Immature natural killer cell (primary cell): ENCODE measurements at places on chromosomes 3 and 15. TPM values are rescaled to one million over a fixed set of nuclear protein-coding genes. Genes with fewer than 3 reads are reported as not detected.

Gene AHSG
- polyA plus RNA-seq = not detected

DNA sequence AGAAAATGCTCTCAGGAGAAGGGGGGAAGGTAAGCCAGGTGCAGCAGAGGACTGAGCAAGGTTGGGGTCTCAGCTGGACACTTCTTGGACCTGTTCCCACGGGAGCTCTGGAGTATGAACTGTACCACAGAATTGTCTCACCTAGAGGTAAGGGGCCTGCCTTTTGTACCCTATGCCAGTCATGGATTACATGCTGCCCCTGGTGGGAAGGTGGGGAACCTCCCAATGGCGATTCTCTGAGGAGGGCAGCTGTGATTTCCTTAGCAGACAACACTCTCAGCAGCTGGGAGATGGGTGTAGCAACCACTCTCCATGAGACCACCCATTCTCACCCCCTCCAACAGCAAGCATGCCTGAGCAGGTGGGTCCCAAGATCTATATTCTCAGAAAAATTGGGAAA lies 329.4 kb upstream of the CTNNB1 start:
- H3K4me3 ChIP-seq = no peak overlapping the region
- H3K27ac ChIP-seq = no peak overlapping the region
- peaks cover 4% of the 10 kb centered on the region for H3K27me3 ChIP-seq

Gene PLAAT1
- not detected for polyA plus RNA-seq

DNA sequence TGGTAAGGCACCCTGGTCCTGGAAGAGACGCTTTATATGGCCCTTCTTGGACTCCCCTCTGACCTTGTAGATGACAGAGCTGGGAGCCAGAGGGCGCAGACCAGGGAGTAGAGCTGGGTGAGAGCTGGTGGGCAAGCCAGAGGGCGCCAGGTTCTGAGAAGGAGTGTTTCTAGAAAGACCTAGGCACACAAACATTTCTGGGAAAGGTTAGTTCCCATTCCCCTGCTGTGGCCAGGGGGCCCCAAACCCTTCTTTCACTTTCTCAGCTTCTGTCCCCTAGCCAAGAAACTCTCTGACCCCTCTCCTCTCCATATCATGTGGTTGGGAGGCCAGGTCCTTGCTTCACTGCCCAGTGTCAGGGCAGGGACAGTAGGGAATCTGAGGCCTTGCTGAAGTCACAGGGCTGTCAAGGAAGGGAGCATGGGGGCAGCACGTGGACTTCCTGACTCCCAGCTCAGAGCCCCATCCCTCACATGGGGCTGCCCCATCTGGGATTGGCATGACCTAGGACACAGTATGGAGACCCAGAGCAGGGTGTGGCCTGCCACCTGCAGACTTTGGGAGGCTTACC lies 3.6 kb downstream of the HEMK1 start:
- H3K4me3 ChIP-seq = peak overlapping the region; percentile 79
- peaks cover 4% of the 10 kb centered on the region for H3K36me3 ChIP-seq
- no peak for DNase-seq
- H3K27ac ChIP-seq = peak overlapping the region; percentile 81
- peaks cover 2% of the 10 kb centered on the region for H3K27me3 ChIP-seq

DNA sequence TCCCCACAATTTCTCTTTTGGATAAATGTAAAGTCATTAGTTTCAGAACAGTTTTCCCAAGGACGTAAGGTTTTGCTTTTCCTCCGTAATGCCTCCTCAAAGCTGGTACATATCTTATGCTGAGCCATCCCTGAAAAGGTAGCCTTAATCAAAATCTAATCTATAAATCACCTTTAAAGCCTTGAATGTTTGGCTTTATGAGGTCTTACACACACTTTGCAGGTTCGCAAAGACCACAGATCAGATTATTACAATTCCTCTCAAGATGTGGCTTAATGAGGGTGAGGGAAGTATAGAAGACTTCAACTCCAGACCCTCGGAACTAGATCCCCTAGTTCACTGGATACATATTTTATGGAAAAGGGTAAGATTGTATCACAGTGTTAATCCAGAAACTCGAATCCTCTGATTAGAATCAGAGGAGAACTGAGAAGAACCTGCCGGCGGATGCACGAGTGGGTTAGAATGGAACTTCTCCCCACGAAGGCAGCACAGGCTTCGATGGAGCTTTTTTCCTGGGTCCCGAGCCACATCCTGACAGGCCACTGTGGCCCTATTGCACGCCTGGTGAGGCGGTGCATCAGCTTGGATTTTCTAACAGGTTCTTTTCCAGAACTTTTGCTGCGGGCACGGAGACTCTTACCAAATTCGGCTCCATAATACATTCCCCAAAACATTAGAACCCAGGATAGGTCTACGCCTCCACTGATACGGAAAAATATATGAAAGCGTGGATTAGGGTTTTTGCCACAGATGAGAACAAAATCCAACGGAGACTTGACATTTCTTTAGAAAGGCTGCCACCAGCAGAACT lies 1.2 kb downstream of the CTXND1 start:
- no peak overlapping the region for H3K27ac ChIP-seq
- H3K4me1 ChIP-seq = peaks cover 4% of the 10 kb centered on the region
- H3K27me3 ChIP-seq = peaks cover 28% of the 10 kb centered on the region
- no peak for DNase-seq
- H3K4me3 ChIP-seq = no peak overlapping the region

Gene DPPA2
- not detected for polyA plus RNA-seq

Gene GPR87
- polyA plus RNA-seq = not detected

DNA sequence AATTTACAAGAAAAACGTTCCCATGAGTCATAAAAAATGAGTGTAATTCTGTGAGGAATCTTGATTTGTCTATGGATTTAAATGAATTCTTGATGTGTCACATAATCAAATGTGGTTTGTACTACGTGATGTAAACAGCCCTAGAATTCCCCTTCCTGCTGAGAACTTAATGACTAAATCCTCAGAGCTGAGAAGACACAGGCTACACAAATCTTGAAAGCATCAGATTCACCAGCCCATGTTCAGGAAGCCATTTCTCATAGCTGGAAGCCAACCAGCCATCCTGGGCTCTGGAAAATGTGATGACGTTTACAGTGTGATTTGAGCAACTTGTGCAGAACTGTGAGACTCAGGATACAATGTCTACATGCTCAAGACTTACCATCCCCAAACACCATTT lies 193.7 kb upstream of the MME start:
- no peak overlapping the region for H3K4me3 ChIP-seq
- no peak for DNase-seq
- H3K36me3 ChIP-seq = peaks cover 3% of the 10 kb centered on the region

Gene SI
- not detected for polyA plus RNA-seq

Gene CMTM6
- polyA plus RNA-seq = 92.6 TPM

DNA sequence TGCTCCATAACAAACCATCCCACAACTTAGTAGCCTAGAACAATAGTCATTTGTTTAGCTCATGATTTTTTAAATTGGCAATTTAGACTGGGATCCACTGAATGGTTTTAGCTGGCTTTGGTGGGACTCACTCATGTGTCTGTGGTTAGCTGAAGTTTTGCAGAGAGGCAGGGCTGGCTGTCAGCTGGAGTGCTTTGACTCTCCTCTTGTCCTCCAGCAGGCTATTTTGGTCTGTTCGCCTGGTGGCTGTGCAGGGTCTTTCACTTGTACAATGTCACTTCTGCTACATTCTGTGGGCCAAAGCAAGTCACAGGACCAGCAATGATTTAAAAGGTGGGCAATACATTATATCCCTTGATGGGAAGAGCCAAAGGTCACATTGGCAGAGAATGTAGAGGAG lies 1146.5 kb downstream of the ROBO2 start:
- peaks cover 2% of the 10 kb centered on the region for H3K27me3 ChIP-seq
- no peak overlapping the region for H3K4me3 ChIP-seq
- no peaks in the 10 kb centered on the region for H3K36me3 ChIP-seq
- H3K27ac ChIP-seq = no peak overlapping the region

DNA sequence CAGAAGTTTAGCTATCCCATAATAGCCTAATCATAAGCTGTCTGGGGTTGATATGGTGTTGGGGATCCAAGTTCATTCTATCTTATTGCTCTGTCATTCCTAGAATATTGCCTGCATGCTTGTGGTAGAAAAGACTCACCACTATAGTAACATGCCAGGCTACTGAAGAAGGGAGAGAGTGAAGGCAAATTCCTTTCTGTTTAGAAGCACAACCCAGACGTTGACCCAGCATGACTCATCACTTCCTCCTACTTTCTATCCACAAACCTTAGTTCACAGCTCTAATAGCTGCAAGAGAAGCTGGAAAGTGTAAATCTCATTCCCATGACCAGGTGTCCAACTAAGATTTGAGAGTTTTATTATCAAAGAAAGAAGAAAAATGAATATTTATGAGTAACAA lies 57.8 kb upstream of the NMD3 start:
- no peak overlapping the region for H3K4me3 ChIP-seq
- no peaks in the 10 kb centered on the region for H3K4me1 ChIP-seq
- H3K27me3 ChIP-seq = peaks cover 3% of the 10 kb centered on the region
- no peaks in the 10 kb centered on the region for H3K36me3 ChIP-seq
- no peak overlapping the region for H3K27ac ChIP-seq

- H3K4me1 ChIP-seq = peaks cover 2% of the 10 kb centered on the region
- no peak for DNase-seq
- H3K27ac ChIP-seq = no peak overlapping the region
- H3K4me3 ChIP-seq = no peak overlapping the region
Observed at GRCh38 chr3:127177226-127177625, 15.7 kb upstream of the PRR23E start.

DNA sequence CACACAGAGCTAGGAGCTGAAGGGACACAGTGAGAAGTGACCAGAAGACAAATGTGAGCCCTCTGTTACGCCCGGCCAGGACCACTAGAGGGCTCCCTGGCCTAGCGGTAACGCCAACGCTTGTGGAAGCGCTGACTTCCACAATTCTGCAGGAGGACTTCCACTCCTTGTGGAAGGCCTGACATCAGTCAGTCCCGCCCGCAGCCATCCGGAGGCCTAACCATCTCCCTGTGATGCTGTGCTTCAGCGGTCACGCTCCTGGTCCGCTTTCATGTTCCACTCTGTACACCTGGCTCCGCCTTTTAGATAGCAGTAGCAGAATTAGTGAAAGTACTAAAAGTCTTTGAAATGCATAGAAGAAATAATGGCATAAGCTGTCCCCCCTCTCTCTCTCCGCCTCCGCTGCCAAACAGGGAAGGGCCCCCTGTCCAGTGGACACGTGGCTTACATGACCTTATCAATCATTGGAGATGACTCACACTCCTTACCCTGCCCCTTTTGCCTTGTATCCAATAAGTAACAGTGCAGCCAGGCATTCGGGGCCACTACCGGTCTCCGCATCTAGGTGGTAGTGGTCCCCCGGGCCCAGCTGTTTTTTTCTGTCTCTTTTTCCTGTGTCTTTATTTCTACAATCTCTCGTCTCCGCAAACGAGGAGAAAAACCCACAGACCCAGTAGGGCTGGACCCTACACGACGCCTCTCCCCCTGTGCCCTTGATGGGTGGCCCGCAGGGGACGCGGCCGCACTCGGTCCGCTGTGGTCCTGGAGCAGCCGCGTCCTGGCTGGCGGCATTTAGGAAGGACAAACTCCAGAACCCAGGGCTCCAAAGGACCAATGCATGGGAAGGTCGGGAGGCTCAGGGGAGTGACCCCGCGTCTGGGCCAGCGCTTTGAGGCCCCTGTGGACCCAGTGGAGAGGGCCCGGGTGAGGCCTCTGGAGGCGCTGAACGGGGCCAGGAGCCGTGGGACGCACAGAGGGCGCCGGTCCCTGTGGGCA lies 27.0 kb upstream of the RPL32 start:
- no peak overlapping the region for H3K27ac ChIP-seq
- peaks cover 12% of the 10 kb centered on the region for H3K27me3 ChIP-seq
- DNase-seq = peak; percentile 59
- peaks cover 21% of the 10 kb centered on the region for H3K4me1 ChIP-seq
- no peaks in the 10 kb centered on the region for H3K36me3 ChIP-seq

GRCh38 chr15:89090791-89091626 lies 2.8 kb downstream of the ABHD2 start:
- H3K27ac ChIP-seq = peak overlapping the region; percentile 92
- H3K36me3 ChIP-seq = peaks cover 23% of the 10 kb centered on the region
- H3K4me1 ChIP-seq = peaks cover 51% of the 10 kb centered on the region
- no peak overlapping the region for H3K4me3 ChIP-seq
- DNase-seq = peak; percentile 32
- H3K27me3 ChIP-seq = no peaks in the 10 kb centered on the region

Gene B3GALNT1
- polyA plus RNA-seq = 2.3 TPM

GRCh38 chr3:68089572-68090011 lies 435.2 kb upstream of the SUCLG2 start:
- DNase-seq = no peak
- no peak overlapping the region for H3K27ac ChIP-seq
- H3K4me3 ChIP-seq = peak overlapping the region; percentile 8

DNA sequence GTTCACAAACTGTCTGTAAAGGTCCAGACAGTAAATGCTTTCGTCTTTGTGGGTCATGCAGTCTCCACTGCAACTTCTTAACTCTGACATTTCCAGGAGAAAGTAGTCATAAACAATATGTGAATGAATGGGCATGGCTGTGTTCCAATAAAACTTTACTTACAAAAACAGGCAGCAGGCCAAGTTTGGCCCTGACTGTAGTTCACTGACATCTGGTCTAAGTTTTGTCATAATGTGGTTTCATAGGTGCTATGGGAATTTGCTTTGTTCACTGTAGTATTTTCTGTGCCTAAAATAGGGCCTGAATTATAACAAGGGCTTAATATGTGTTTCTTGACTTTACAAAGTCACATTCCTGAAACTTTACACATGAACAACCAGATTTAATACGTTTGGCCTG lies 186.0 kb upstream of the KBTBD8 start:
- no peak overlapping the region for H3K27ac ChIP-seq
- no peak overlapping the region for H3K4me3 ChIP-seq
- no peak for DNase-seq
- H3K4me1 ChIP-seq = no peaks in the 10 kb centered on the region
- H3K27me3 ChIP-seq = no peaks in the 10 kb centered on the region

Gene C3orf49
- polyA plus RNA-seq = not detected

DNA sequence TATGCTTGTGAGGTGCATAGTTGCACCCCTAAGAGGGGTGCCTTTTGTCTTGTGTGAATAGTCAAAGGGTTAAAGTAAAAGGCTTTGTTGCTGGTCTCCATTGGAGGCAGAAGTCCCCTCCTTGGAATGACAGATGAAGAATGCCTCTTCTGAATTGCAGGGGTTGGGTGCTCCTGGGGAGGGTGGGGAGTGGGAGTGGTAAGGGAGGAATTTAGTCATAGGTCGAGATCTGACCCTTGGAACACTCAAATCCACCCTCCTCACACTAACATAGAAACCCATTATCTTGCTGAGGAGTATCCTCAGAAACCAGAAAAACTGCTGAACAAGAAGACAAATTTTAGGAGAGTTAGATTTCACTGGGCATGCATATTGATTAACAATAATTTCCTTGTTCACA lies 4.7 kb downstream of the CTXND1 start:
- H3K4me3 ChIP-seq = no peak overlapping the region
- peaks cover 24% of the 10 kb centered on the region for H3K27me3 ChIP-seq
- peaks cover 3% of the 10 kb centered on the region for H3K4me1 ChIP-seq
- DNase-seq = no peak
- H3K36me3 ChIP-seq = no peaks in the 10 kb centered on the region

Gene CSNK1G1
- polyA plus RNA-seq = 18.5 TPM
